T-helper 1 cell (primary cell): ENCODE measurements at places on chromosomes 6 and 20.

- DNase-seq, result no peak
Observed at GRCh38 chr6:39758905-39759605, 33.1 kb upstream of the DAAM2 start.

DNA sequence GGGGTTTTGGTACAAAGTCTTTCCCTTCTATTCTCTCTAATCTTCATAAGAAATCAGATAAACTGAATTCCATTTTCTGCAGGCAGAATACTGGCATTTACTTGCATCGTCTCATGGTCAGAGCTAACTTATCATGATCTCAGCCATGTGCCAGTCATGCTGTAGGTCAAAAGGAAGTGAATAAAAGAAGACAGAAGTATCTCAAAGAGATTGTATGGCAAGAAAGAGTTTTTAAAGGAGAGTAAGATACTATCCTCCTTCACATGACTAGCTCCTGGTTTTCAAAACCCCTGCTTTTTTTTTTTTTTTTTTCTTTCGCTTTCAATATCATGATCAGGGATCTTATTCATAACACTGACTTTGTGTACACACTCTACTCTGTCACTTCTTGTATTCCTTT lies 398.3 kb downstream of the C6orf118 start:
- no peak for DNase-seq

GRCh38 chr6:142356201-142356883 lies 54.5 kb downstream of the ADGRG6 start:
- DNase-seq, result no peak

GRCh38 chr20:38225900-38226263 lies 34.7 kb downstream of the KIAA1755 start:
- DNase-seq, result no peak

DNA sequence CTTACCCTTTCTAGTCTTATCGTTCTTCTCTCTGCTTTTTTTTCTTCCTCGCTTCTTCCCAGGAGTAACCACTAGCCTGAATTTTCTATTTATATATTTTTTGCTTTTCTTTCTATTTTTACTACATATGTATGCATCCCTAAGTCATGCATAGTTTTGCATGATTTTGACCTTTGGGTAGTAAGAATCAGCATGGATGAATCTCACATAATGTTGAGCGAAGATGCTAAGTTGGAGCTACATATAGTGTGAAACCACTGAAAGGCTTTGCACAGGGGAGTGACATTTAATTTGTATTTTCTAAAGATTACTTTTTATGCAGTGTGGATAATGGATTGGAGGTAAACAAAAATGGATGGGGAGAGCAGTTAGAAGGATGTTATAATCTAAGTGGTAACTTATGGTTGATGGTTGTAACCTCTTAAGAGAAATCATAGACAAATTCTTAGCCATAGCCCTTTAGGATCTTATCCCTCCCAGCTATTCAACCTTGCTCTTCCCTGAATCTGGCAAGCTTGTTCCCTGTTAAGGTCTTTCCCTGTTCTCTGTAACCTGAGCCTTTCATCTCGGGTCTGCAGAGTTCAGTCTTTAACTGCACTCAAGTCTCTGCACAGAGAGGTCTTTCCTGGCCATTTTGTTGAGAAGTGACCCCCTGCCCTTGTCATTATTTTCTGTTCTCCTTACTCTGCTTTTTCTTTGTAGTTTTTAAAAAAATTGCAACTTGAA lies 18.0 kb downstream of the PEX7 start:
- DNase-seq, result no peak

DNA sequence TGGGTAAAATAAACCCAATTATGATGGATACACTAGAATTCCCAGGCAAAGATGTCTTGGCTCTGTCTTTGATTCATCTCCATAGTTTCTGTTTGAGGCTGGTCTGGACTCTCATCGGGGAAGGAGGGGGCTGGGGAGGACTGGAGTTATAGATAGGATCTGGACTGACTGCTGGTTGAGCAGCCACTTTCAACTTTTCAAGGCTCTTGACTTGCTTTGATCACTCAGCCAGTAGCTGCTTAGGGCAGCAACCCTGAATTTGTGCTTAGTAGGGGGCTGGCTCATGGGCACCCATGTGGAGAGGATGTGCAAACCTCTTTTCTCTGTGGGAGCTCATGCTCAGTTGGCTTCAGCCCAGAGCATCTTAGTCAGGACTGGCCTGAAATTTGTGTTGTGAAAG lies 114.0 kb upstream of the NEDD9 start:
- DNase-seq, result no peak

DNA sequence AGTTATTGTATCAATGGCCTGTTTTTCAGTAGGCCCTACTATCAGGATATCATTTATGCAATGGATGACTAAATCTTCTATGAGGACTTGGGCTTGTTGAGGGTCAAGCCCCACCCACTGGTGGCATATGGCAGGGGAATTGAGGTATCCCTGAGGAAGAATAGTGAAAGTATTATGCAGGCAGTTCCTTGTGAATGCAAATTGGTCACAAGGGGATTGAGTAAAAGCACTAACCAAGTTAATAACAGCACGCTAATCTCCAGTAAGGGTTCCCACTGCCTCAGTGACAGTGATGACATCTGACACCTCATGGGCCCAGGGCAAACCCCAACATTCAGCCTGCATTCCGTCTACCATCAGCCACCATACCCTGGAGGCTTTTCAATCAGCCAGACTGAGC lies 14.9 kb downstream of the BPIFA1 start:
- no peak for DNase-seq

DNA sequence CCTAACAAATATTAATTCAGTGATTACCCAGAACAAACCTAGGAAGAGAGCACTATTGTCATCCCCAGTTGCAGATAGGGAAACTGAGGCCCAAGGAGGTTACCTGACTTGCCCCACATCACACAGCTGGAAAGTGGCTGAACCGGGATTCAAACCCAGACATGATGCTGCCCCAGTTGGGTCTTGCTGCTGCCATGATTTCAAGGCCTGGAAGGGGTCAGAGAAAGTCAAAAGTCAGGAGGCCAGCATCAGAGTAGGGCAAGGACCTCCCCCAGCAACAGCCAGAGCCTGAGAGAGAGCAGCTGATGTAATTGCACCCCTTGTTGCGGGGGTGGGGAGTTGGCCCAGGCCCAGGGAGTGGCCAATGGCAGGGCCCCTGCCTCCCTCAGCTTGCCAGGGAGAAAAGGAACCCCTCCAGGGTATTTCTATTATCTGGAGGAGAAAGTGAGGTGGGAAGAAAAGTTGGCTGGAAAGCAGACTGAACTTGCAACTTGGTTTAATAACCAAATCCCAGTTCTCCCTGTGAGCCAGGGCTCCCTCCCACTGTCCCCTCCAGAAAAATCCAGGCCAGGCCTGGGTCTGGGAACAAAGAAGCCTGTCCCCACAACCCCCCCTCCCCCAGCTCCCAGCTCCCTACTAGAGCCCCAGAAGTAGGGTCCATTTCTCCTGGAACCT lies 83.6 kb downstream of the MRPL14 start:
- DNase-seq, result no peak

DNA sequence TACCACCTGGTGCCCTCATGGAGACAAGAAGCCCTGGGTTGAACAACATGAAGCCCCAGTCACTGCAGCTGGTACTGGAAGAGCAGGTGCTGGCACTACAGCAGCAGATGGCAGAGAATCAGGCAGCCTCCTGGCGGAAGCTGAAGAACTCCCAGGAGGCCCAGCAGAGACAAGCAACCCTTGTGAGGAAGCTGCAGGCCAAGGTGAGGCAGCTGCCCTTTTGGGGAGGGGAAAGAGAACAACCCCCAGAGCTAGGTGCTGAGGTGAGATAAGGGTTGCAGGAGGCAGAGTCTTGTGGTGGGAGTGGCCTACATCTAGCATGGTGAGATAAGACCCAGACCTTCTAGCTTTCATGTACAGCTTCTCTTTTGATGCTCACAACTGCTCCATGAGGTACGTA lies 7.0 kb downstream of the CEP250 start:
- no peak for DNase-seq

- DNase-seq, result no peak
Observed at GRCh38 chr6:1758076-1758679, 148.5 kb downstream of the FOXC1 start.
